Bronchus fibroblast of lung (primary cell): ENCODE measurements at places on chromosomes 11 and 22. TPM values are rescaled to one million over a fixed set of nuclear protein-coding genes. Genes with fewer than 3 reads are reported as not detected.

Gene CD248
- total RNA-seq = 41.8 and 42.9 TPM in 2 replicates

Gene PTPRCAP
- total RNA-seq = 0.45 TPM in 1 of 2 replicates, not detected in the other

Gene ANO3
- 0.15 and 0.34 TPM in 2 replicates for total RNA-seq

Gene KRTAP5-11
- total RNA-seq = not detected in 2 replicates

Gene LRRN4CL
- total RNA-seq = 10.0 and 10.9 TPM in 2 replicates

Gene POU2F3
- total RNA-seq = not detected in 2 replicates

Gene CFAP68
- 18.5 and 23.9 TPM in 2 replicates for total RNA-seq

Gene PARVA
- 25.3 and 27.4 TPM in 2 replicates for total RNA-seq

Gene CELF1
- total RNA-seq = 49.8 and 54.3 TPM in 2 replicates

Gene TRPM5
- not detected in 2 replicates for total RNA-seq

Gene PNPLA3
- total RNA-seq = 10.4 and 10.7 TPM in 2 replicates

Gene OR5I1
- not detected in 2 replicates for total RNA-seq

Gene OLFML1
- total RNA-seq = 2.5 and 3.2 TPM in 2 replicates

Gene TRIM49
- total RNA-seq = not detected in 2 replicates

Gene UCP3
- total RNA-seq = 0.30 and 0.50 TPM in 2 replicates

Gene OR8D4
- total RNA-seq = not detected in 2 replicates
